HFF-Myc (cell line): ENCODE measurements at places on chromosomes 2 and 18.

- no peak for DNase-seq
Measured at GRCh38 chr18:54859667-54860421, 31.6 kb downstream of the RAB27B start.

DNA sequence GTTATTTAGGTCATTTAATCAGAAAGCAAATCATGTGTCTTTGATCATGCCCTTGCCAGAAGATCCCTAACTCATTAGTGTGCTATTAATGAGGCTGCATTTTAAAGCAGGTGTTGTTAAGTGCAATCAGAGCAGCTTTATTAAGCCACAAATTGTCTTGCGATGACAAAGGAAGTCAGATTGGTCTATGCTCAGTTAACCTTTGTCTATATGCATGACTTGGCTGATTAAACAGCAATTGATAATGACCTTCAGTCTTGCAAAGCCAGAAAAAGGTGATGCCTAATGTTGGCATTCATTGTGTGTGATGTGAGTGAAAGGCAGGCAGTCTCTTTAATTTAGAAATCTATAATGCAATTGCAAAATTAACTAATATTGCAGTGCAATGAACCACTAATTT is 166.9 kb downstream of the RND3 start:
- no peak for DNase-seq

DNA sequence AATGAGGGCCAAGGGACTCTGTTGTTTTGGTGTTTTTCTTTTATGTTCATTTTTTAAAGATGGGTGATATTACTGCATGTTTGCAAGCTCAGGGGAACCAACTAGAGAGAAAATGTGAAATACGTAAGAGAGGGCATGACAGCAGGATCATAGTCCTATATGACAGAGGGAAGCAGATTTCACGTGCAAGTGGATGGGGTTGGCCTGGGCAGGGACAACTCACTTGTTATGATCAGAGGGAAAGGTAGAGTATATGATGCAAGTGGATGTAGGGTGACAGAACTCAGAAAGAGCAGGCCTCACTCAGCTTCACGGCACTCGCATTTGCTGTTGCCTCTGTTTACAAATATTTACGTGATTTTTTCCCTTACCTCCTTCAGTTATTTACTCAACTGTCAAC is 67.0 kb downstream of the OLA1 start:
- no peak for DNase-seq

DNA sequence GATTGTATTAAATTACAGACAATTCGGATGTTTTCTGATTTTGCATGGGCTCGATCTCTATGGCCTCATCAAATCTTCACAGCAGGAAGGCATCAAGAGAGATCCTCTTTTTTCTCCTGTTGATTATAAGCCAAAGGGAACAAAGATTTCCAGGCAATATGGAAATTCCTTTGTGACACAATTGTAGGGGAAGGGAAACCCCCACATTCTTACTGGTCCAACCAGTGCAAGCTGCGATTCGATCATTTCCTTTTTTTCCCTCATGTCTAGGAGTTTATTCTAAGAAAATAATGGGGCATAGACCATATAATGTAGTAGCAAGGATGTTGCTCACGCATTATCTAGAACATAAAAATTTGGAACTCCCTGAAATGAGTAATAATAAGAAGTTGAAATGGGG is 87.7 kb downstream of the LYPD6 start:
- no peak for DNase-seq

DNA sequence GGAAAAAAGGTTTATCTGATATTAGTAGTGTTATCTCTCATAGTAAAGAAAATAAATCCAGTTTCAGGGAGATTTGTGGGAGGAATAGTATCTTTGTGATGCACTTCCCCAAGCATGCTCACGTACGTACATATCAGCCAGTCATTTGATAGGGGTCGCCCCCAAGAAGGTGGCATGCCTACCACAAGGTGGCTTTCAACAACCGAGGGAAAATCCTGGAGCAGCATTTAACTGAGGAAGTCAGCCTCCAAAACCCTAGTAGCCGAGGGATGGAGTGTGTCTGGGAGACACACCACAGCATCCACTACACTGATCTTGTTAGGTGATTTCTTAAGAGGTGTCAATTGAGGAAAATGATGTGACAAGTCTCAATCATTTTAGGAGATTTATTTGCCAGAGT is 623.9 kb downstream of the NYAP2 start:
- DNase-seq, result no peak

DNA sequence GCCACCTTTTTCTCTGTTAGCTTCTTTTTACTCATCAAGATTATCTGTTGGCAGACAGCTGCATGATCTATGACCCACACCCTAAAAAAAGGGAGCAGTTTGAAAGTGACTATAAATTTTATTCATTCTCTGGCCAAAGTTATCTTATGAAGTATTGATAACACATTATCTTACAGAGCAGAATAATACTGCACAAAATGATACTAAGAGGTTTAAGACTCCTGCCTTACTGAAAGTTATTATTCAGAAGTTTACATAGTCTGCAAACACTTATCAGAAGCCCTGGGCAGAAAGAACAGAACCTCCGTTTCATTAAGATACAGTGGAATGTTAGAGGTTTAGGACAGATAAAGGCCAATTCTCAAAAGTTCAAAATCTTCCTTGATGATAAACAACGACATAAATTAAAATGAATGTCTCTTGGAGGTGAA is 78.2 kb downstream of the ZEB2 start:
- no peak for DNase-seq

- DNase-seq, result no peak
Measured at GRCh38 chr2:6233993-6234392, 541.8 kb downstream of the SOX11 start.

- DNase-seq, result no peak
Measured at GRCh38 chr2:203734276-203734983, 28.0 kb downstream of the CD28 start.

DNA sequence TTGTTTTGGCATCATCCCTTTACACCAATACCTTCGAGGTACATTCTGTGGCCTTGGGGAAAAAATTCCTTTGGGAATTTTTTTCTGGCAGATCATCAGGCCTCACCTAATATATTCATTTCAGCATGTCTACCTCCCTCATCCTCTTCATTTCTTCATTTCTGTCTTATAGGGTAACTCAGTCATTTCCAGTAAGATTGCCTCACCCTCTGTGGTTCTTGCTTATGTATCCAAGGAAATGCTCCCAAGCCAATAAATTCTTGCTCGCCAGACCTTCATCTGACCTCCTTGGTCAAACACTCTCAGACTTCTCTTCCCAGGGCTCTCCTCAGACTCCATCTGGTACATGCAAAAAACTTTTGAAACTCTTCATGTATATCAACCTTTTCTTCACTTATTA is 265.6 kb downstream of the TMX3 start:
- peak; percentile 46 for DNase-seq

DNA sequence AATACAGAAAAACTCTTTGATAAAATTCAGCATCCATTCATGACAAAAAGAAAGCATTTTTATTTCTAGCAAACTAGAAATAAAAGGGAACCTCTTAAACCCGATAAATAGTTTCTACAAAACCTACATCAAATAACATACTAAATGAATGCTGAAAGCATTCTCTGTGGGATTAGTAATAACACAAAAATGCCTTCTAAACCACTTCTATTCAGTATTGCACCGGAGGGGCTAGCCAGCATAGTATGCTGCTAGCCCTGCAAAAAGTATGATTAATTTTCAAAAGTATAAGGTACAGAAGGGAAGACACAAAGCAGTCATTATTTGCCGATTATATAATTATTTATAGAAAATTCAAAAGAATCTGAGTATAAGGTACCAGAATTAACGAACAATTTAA is 145.2 kb downstream of the DTNB start:
- no peak for DNase-seq

DNA sequence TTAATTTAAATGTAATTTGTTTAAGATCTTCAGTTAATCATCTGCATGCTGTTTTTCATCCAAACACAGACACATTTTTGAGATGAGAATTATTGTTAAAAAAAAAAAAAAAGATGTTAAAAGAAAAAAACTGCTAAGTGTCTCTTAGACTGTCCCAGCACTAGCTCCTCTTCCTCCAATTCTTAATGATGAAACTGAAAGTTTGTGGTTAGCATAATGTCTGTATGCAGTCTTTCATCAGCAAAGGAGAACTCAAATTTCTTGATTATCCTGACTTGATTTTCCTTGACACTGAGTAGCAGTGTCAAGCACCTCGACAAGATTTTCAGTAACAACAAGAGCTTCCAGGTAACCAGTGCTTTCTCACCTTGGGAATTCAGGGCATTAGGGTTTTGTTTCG is 274.4 kb downstream of the LRRTM1 start:
- no peak for DNase-seq

DNA sequence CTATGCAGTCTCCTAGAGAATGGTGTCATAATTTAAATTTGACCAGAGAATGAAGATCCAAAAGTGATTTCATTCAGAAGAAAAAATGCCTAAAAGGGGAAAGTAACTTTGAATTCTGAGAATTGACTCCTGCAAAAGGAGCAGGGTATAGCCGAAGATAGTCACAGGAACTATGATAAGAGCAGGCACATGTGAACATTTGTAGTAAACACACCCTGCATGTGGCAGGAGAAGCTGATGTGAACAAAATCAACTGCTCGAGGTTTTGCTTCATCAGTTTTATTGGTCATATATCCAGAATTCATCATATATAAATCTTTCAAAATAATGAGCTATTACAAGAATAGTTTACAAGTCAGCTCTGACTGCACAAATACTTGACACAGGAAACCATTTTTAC is 14.0 kb downstream of the MCFD2 start:
- DNase-seq, result no peak

GRCh38 chr2:187590175-187590574 is 35.9 kb upstream of the TFPI start:
- no peak for DNase-seq

- no peak for DNase-seq
Measured at GRCh38 chr18:33781429-33781828, 203.4 kb downstream of the ASXL3 start.

- no peak for DNase-seq
Measured at GRCh38 chr2:45114221-45114955, 105.1 kb upstream of the SIX2 start.
